GM12891 (cell line): ENCODE measurements at places on chromosomes 4 and X.
A peak's percentile ranks its signal among the peaks of the same experiment; 100 is the strongest.

GRCh38 chrX:148133105-148133725, 152.1 kb downstream of the FMR1NB start:
- no peak for DNase-seq

GRCh38 chrX:149515954-149516602, 11.0 kb upstream of the IDS start:
- no peak for DNase-seq

DNA sequence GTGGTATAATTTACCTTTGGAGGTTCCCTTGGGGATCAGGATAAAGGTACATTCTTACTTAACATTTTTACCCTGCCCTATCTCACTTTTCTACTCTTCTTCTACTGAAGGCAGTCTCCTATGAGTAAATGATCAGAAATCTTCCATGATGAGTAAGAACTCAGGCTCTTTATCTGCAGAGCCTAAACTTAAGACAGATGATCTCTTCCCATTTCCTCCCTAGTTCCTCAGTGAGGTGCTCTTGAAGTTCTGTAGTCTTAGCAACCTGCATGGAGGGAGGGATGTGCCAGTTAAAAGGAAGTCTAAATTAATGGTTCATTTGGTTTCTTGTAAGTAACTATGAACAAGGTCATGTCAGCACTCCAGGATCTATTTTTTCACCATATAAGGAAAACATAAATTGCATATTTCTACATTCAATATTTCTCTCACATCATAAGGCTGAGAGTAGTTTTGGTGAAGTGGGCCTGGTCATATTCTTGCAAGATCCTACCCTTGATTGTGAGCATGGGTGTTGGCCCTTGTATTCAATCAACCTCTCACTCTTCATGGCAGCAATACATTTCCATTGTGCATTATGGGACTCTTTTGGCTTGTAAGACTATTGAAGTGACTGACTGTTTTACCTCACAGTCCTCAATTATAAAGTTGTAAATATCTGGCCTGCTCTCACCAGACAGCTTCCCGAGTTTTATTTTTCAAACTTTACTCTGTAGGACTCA, 295.5 kb downstream of the SLC7A11 start:
- DNase-seq, result no peak

DNA sequence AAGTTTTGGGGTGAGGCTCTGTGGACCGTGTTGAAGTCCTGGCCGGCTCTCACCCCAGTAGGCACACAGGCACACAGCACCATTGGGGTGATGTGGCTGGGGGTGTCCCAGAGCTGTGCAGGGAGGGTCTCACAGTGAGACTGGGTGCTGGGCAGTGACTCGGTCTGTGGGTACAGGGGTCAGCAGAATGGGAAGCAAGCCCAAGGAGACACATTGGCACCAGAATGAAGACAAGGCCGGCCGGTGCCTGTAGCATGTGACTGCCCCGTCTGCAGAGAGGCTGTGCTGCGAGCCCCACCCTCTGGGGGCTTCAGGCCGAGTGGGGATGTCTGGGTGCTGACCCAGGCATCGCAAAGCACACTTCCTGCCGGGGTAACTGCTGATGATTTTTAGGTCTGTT, 5.2 kb downstream of the MAEA start:
- DNase-seq, result no peak

DNA sequence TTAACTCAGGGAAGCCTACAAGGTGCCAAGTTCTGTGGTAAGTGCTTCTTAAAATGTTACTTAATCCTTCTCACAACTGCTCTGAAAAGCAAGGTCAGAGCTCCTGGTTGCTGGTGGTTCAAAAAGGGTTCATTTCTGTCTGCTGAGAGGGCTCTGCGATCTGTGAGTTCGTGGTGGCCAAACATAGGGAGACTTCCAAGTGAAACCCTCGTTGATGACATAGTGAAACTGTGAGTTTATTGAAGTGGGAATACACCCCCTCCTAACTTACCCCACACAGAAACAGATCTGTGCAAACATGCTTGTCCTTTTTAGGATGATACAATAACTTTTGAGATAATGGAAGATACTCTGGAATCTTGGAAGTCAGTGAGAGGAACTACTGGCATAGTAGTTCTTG, 164.8 kb upstream of the PGRMC2 start:
- DNase-seq, result no peak

GRCh38 chrX:12929701-12930100, 23.3 kb downstream of the TLR8 start:
- DNase-seq, result no peak

GRCh38 chr4:88600176-88600838, 8.0 kb downstream of the HERC3 start:
- no peak for DNase-seq

- DNase-seq, result no peak
These were observed 24.6 kb downstream of the ADGRG4 start for GRCh38 chrX:136325377-136325776.

- DNase-seq, result peak; percentile 3
These were observed 122.2 kb downstream of the SHROOM4 start for GRCh38 chrX:50691820-50692219.

GRCh38 chr4:55173580-55173979, 48.2 kb upstream of the KDR start:
- no peak for DNase-seq

- DNase-seq, result peak; percentile 14
These were observed 24.8 kb downstream of the IL13RA1 start for GRCh38 chrX:118751950-118752783.

DNA sequence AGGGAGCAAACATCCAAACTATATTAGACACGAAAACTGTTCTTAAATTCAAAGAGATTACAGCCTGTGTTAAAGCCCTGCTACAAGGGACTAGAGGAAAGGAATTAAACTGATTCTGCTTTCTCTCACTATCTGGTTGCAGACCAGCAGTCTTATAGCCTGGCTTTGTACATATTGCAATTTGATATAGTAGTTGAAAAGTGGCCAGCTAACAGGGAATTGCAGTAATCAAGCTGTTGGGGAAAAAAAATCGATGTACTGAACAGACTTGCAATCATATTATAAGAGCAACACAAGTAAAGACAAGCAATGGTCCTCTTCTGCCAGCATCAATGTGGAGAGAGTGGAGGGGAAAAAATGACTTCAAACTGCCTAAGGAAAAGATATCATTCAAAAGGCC, 364.4 kb upstream of the EPHA5 start:
- DNase-seq, result no peak

- no peak for DNase-seq
These were observed 235.4 kb downstream of the RAB28 start for GRCh38 chr4:13248621-13249298.

DNA sequence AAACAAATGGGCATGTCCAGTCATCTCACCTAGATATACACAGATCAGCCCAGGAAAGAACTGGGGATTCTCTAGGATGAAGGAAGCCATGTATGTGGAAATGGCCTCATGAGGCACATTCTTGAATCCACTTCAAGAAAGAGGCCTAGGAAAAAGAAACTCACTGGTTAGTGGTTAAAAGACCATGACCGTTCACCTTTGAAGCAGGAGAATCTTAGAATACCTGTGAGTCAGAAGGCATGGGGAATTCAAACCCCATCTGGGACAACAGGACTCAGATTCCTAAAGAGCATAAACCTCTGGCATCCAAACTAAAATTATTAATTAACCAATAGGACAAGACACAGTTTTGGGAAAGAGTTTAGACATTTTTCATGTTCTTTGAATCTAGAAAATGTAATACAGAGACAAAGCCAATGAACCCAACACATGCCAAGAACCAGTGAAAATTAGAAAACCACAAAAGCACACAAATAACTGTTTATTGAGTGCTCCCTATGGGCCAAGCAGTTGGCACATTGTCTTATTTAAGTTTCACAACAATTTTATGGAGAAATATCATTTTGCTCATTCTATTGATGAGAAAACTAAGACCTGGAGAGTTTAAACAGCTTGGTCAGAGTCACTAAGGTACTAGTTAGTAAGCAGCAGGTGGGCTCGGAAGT, 97.5 kb downstream of the NPNT start:
- no peak for DNase-seq
